ENCODE measurements at places on chromosomes 4 and X. TPM values are rescaled to one million over a fixed set of nuclear protein-coding genes. Genes with fewer than 3 reads are reported as not detected.

APLN gene
- 2.0 TPM for total RNA-seq

RBM46 gene
- 0.27 TPM for total RNA-seq

HTRA3 gene
- total RNA-seq, result 2.4 TPM

CLDN34 gene
- total RNA-seq, result 0.45 TPM

F8A3 gene
- total RNA-seq, result 2.0 TPM

MND1 gene
- 5.3 TPM for total RNA-seq

TMEM31 gene
- total RNA-seq, result not detected

PAGE2 gene
- not detected for total RNA-seq

C1QTNF7 gene
- total RNA-seq, result 1.5 TPM

TAF7L gene
- not detected for total RNA-seq

DMP1 gene
- total RNA-seq, result not detected
